Choroid plexus epithelial cell (primary cell): ENCODE measurements at places on chromosomes 5 and 9.

- DNase-seq: peak; percentile 41
These were observed 1992.3 kb downstream of the MAT2B start for GRCh38 chr5:165497707-165498106.

- DNase-seq: no peak
These were observed 18.3 kb upstream of the IL9 start for GRCh38 chr5:135913713-135914626.

DNA sequence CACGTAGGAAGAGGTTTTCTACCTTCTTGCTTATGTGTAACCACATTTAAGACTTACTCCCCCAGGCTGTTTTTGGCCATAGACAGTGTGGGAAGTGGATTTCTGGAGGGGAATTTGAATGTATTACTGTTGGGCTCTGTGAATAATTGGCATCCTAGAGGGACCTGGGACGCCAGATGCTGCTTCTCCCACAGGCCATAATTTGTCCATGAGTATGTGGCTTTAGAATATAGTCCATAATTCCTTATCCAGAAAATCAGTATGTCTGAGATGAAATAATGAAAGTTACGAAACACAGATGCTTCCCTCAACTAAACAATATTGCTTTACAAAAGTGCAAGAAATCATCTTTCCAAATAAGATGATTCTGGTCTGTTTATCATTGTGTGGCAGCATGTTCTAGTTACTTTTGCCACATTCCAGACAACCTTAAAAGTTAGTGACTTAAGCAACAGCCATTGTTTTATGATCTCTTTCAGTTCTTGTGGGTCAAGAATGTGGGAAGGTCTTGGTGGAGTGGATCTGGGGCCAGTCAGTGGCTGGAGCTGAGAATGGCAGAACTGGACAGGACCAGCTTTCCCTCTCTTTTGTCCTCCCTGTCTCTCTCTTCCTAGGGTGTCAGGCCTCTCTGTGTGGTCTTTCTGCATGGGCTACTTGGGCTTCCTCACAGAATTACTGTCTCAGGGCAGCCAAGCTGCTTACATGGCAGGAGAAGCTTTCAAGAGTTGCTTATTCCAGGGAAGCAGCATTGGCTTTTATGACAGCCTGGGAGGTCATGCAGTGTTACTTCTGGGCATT is 79.4 kb downstream of the FBXL7 start:
- no peak for DNase-seq

- DNase-seq: peak; percentile 89
These were observed 52.0 kb upstream of the SNCAIP start for GRCh38 chr5:122259995-122260394.

DNA sequence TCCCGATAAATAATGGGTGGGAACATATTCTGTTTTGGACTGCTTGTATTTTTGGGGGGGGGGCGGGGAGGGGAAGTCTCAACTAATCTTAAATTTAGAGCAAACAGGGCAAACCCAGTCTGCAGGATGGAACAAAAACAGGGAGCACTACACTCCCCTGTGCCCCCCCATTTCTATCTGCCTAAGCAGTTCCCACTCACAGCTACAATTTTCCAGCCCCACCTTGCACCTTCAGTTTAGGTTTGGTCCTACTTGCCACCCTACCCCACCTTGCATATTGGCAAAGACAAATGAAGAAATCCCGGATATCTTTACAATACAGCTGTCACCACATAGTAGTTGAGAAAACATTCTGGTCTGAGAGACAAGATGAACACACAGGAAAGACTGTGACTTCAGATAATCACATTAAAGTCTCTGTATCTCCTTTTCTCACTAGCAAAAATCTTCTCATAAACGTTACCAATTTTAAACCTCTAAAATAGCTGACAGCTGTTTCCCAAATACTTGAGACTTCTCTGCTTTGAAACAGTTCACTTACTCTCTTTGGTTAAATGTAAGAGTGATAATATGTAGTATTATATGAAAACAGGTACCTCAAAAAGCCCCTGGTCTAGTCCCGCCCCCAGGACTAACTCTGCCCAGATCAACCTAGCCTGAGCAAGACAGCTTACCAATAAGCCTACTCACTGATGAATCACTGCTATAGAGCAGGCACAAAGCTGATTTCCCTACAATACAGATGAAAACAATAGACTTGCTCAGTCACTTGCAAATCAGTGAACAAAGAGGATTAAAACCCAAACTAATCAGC is 5.2 kb upstream of the RAPGEF6 start:
- peak; percentile 19 for DNase-seq

- DNase-seq: no peak
These were observed 113.0 kb downstream of the BASP1 start for GRCh38 chr5:17330386-17330785.

DNA sequence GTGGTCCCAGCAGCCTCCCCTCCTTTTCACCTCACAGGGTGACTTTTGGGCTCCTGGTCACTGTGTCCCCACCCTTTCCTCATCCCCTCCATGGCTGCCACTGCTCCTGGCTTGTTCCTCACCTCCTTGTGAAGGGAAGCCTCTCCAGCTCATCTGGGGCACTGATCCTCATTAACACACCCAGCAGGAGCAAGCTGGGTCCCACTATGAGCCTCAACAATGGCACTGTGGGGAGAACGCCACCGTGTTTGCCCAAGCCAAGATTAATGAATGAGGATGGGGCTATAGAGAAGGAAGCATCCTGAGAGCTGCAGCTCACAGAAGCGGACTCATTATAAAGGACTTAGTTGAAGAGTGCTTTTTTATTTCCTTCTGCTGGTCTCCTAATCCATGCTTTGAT is 118.4 kb downstream of the MARCHF11 start:
- no peak for DNase-seq

- DNase-seq: peak; percentile 70
These were observed 13.5 kb upstream of the MELK start for GRCh38 chr9:36559036-36559695.

- DNase-seq: no peak
These were observed 7.0 kb upstream of the SLC9A3 start for GRCh38 chr5:531101-531748.

DNA sequence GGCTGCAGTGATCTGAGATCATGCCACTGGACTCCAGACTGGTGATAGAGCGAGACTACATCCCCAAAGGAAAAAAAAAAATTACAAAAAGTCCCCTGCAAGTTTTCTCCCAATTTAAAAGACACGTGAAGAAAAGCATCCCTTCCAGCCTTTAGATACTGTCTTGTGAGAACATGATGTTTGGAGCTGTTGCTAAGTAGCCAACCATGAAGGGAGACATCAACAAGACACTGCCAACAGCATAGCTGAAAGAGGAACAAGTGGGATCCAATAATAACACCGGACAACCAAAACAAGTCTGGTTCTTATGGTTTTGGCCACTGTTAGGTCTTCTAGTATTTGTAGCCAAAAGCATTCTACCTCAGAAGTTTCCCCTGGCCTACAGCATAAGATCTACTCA is 118.9 kb upstream of the CCDC180 start:
- no peak for DNase-seq

DNA sequence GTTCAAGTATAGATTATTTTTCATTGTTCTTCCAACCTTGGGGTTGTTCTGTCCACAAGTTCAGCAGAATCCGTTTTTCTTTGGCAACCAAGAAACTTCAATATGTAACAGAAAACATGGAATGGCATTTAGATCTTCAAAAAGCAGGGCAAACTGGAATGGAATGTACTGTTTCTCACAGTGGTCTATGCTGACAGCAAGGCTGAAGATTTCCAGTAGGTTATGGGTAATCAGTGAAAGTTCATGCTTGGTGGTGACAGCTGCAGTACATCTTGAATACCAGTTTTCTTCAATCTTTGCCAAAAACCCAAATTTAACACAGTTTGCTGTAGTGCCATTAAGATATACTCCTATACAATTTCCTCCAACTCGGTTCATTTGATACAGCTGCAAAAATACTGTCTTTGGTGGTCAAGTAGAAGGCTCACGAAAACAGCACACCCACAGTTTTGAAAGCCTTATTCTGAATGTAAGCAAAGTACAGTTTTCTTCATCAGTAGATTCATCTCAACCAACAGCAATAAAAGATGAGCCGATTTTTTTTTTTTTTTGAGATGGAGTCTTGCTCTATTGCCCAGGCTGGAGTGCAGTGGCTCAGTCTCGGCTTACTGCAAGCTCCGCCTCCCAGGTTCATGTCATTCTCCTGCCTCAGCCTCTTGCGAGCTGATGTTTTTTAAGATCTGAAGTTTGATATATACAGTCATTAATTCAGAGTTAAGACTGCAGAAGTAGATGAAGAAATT is 4.9 kb downstream of the TRIM52 start:
- peak; percentile 71 for DNase-seq

- DNase-seq: peak; percentile 87
These were observed 9.3 kb upstream of the WWC1 start for GRCh38 chr5:168282120-168282519.

- no peak for DNase-seq
These were observed 469 bp upstream of the FIBCD1 start for GRCh38 chr9:130939405-130940026.

- DNase-seq: peak; percentile 23
These were observed 62.5 kb downstream of the EXOSC2 start for GRCh38 chr9:130756037-130756436.
